Sciatic nerve (tissue), 2 donors: ENCODE measurements at places on chromosomes 5 and 9. TPM values are rescaled to one million over a fixed set of nuclear protein-coding genes. Genes with fewer than 3 reads are reported as not detected.

Gene STK32A
- total RNA-seq: 29.1 TPM

Gene SLC6A19
- 0.09 TPM for total RNA-seq

Gene GRM6
- not detected for total RNA-seq

Gene SELENOP
- 801 TPM for total RNA-seq

Gene WDR38
- not detected for total RNA-seq

Gene DBH
- 0.13 TPM for total RNA-seq

- no peak for DNase-seq
Measured at GRCh38 chr5:83400701-83401100, 70.8 kb upstream of the VCAN start.

- peak; percentile 67 for DNase-seq
Measured at GRCh38 chr9:27292659-27293405, 4.1 kb downstream of the EQTN start.

GRCh38 chr9:111965566-111966019 is 69.0 kb downstream of the UGCG start:
- DNase-seq: no peak

DNA sequence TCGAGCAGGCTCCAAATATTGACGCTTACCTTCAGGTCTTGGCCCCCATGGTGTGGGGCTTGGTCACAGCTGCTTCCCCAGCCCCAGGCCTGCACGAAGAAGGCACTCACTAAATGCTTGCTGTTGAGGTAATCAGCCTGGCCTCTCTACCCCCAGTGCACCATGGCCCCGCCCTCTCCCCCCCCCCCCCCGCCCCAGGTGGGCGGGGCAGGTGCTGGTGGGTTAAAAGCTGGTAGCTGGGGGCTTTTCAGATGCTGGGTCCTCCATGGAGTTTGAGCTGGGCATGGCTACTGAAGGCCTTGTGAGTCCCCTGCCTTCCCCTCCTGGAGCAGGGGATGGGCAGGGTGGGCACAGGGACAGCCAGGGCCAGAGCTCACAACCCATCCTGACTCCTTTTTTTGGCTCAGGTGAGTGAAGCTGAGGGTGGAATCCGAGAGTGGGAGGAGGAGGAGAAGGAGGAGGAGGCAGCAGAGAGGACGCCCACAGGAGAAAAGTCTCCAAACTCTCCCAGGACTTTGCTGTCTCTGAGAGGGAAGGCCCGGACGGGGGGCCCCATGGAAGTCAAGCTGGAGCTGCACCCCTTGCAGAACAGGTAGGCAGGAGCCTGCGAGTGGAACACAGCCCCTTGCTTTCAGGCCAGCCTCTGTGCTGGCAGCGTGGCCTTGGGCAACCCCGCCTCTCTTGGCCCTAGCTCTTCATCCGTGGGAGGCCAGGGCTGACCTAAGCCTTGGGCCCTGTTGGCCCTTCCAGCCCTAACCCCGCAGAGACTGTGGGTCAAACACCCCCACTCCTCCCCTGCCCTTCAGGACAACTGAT is 4.4 kb upstream of the TSPAN17 start:
- DNase-seq: no peak

DNA sequence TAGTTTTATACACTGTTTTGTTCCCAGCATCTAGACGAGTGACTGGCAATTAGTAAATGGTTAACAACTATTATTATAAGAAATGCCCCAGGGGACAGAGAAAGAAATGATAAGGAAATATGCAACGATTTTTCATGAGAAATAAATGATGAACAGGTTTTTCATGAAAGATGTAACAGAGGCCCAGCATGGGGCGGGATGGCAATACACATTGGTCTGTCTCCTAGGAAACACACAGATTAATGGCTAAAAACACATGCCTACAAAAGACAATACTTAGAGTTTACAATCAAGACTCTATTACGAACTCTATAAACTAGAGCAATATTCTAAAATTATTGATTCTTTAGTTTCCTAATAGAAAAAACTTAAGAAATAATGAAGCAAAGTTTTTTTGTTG is 441.5 kb upstream of the CDH9 start:
- no peak for DNase-seq

GRCh38 chr5:123951582-123951977 is 439.6 kb downstream of the CSNK1G3 start:
- no peak for DNase-seq

GRCh38 chr9:81755721-81756120 is 66.4 kb upstream of the TLE1 start:
- no peak for DNase-seq

GRCh38 chr9:125332527-125332926 is 70.9 kb downstream of the GAPVD1 start:
- no peak for DNase-seq

DNA sequence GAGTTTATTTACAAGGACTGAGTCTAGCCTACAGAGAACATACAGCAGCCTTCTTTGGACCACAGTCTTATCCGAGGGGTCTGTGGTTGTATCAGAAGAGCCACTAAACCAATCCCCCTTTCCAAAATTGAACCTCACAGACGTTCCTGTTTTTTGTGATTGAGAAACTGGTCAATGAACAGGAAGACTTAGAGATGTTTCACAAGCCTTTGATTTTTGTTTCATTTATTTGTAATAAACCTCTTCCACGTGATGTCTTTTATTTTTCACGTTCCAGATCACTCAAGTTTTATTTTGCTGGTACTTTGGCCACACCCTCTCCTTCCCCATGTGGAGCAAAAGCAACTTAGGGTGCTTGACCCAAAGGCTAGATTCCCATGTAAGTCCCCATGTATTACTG is 16.1 kb downstream of the CCT5 start:
- DNase-seq: no peak

- no peak for DNase-seq
Measured at GRCh38 chr5:33711094-33711679, 180.6 kb downstream of the ADAMTS12 start.

DNA sequence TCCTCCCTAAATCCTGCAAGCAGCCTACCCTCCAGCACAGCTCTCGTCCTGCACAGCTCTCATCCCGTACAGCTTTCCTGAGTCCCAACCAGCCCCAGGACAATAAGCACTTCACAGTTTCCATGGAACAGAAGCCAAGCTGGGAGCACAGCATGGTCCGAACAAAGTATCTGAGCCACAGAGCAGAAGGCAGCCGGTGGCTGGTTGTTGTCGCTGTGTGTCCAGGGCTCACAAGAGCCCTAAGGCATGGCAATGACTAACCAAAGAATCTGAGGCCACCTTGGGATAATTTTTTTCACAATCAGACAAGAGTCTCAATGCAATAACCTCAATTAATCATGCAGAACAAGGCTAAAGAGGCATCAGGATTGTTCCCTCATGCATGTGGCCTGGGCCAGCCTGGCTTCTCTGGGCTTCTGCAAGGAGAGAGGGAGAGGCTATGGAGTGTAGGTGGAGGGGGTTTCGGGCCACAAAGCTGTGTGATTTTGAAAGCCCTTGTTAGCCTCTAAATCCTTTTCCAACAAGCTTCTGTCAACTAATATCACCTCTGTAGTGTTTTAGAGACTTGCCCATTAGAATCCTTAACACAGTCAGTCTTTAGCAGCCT is 323.4 kb downstream of the PIK3R1 start:
- no peak for DNase-seq

- DNase-seq: no peak
Measured at GRCh38 chr9:113933671-113934070, 57.6 kb downstream of the ZNF618 start.

GRCh38 chr9:18822850-18823249 is 210.2 kb downstream of the SAXO1 start:
- no peak for DNase-seq

- peak; percentile 67 for DNase-seq
Measured at GRCh38 chr9:114504341-114505186, 709 bp downstream of the WHRN start.

DNA sequence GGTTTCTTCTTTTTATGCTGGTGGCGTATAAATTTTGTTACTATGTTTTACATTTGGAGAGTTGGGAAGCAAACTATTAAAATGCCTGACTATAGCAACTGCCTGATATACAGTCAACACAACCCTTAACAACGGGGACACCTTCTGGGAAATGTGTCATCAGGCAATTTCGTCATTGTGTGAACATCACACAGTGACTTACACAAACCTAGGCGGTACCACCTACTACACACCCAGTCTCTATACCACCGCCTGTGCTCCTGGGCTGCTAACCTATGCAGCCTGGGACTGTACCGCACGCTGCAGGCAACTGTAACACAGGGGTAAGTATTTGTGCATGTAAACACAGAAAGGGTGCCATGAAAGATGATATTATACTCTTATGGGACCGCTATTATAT is 1.3 kb upstream of the CDHR2 start:
- no peak for DNase-seq

DNA sequence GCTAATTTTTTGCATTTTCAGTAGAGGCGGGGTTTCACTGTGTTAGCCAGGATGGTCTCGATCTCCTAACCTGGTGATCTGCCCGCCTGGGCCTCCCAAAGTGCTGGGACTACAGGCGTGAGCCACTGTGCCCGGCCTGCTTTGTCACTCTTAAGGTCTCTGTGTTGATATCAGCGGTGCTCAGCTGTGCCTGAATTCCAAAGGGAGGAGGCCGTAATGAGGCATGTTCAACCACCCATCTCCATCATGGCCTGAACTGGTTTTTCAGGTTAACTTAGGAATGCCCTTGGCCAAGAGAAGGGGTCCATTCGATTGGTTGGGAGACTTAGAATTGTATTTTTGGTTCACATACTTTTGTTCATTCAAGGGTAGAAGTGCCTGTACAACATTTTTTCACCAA is 22.0 kb downstream of the HSD17B3 start:
- DNase-seq: no peak

- DNase-seq: no peak
Measured at GRCh38 chr5:4411664-4412063, 728.5 kb upstream of the ADAMTS16 start.

DNA sequence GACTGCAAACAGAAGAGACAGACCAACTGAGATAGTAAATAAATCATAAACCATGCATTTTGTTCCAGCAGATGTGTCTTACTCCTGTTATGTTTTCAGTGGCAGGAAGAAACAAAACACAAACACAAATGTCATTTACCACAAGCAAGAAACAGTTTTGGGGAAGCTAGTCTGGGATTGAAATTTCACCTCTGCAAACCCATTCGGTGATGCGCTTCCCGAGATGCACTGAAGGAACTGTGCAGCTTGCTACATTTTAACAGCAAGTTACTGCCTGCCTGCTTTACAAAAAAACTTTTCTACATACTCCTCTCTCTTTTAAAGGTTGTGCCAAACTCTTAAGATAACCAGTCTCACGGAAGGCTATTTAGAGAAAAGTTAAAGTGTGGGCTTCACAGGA is 3.2 kb downstream of the MACROH2A1 start:
- no peak for DNase-seq
